ENCODE measurements at places on chromosomes 3 and 15.

GRCh38 chr3:61250784-61251173, 473 bp downstream of the FHIT start:
- DNase-seq: peak; percentile 1

DNA sequence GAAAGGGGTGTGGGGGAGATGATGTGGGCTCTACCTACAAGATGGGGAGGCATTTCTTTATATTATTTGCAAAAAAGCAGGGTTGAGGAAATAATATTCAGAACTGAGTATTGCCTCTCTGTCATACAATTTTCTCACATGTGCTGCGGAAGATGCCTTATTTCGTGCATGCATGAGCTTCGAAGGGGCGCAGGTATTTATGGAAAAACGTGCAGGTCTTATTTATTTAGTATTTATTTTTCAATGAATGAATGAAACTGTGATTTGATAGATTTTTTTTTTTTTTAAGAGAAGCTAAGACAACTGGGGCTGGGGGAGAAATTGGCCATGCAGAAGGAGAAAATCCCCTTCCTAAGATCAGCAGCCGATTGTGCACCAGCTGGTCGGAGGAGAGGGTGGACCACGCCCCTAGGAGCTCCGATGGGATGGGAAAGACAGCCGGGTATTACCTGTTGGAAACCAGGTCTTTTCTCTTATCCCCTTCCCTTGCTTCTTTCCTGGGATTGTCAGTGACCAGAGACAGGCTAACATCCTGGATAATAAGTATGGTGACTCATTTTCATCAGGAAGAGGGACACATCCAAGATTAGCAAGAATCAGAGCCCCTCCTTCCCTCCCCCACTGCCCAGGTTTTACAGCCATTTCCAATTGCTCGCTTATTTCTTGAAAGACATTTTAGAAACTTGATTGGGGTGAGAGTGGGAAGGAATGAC, 875 bp downstream of the GAP43 start:
- no peak for DNase-seq

DNA sequence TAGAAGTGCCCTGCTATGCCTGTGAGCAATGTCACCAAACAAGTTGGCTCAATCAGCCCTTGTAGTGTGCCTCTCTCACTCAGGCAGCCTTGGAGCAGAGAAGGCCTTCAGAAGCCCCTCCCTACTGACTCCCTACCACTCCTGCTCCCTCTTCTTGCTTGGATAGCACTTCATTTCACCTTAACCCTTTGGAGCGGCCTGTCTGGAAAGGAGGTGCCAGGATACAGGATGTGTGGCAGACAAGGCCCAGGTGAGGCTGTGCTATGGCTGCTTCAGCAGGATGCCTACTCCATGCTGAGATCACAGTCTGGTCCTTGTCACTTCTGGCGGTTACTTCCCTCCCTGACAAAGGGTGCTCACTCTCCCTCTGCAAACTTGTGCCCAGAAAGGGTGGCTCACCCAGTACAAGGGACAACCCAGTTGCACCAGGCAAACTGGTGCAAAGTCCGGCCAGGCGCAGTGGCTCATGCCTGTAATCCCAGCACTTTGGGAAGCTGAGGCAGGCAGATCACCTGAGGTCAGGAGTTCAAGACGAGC, 1.1 kb downstream of the MON1A start:
- no peak for DNase-seq

DNA sequence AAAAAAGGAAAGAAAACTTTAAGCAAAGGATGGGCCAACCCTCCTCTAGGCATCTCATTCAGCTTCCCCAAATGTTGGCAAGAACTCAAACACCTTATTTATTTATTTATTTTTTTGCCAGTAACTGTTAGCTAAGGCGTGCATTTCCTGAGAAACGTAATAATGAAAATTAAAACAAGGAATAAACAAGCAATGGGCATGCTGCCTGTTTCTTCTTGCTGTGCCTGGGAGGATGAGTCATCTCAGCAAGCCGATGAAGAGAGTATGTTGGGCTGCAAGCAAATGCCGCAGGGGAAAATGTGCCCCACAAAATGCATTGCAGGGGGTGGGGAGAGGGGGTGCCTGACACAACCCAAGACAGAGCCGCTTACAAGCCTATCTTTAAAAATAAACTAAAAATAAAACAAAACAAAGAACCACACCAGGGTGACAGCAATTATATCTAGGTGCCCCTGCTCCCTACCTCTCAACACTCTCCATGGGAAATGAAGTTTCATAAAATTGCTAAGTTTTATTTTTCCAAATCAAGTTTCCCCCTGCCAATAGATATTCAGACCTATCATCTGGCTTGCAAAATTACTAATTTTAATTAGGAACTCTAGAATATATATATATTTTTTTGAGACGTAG, 40.3 kb downstream of the EIF4E3 start:
- no peak for DNase-seq

GRCh38 chr3:144463911-144464310, 492.3 kb downstream of the DIPK2A start:
- no peak for DNase-seq

DNA sequence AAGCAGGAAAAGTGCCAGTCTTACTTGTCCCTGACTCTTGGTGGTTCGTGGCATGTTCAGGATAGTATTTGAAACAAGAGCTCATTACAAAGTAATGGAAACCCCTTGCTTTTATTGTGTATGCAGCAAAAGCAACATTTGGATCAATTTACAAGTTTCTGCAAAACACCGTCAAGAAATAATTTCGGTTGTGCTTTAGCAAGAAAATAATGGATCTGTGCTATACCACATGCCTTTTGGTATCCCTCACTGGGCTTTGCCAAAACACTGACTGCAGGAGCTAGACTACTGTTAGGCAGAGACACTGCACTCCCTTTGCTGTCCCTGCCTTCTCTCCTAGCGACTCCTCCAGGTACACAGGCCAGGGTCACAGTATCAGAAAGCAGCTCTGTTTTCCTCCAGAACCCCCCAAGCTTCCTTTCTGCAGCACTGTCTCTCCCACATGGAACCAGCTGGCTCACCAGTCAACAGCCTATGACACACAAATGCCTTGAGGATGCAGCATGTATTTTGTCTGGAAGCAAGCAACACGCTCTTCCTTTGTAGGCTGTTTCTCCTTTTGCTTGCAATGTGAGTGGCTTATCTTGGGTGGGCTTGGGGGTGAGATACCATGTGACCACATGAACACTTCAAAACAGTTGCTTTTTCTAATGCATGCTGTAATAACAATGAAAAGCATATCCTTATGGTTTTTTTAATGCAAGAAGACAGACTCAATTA, 111.4 kb downstream of the PGPEP1L start:
- DNase-seq: no peak

- DNase-seq: no peak
Measured at GRCh38 chr15:48992545-48992944, 28.8 kb upstream of the SHC4 start.

- no peak for DNase-seq
Measured at GRCh38 chr3:117622171-117622841, 912.7 kb downstream of the TUSC7 start.

DNA sequence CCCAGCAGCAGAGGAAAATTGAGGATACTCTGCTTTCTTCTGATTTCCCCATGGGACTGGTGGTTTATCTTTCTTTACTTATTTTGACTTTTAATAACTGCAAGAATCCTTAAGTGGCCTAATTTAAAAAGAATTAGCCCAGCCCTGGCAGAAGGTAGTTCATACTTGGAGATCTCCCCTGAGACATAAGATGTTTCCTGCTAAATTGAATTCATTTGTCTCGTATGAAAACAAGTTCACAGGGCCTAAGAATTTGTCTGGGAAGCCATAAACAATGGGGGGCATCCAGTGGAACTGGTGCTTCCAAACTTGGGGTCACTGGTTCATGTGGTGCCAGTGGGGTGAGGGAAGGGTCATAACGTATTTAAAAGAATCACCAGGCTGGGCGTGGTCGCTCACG, 283.1 kb upstream of the RASGRP1 start:
- DNase-seq: no peak

DNA sequence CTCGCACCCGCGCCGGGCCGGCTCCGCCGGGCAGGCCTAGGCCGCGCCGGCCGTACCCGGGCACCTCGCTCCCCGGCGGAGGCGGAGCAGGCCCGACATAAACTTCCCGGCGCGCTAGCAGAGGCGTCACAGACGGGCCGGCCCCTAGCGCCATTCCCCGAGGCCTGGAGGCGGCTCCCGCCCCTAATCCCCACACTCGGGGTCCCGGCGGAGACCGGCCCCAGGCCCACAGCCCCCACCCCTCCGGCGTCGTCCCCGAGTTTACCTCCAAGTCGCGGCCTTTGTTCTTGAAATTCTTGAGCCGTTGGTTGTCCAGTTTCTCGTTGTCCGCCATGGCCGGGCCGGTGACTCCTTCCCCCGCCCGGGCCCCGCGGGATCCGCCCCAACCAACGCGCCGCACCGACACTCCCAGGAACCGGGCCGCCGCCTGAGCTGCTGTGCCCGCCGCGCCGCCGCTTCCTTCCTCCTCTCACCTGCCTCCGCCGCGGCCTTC, 376 bp downstream of the KPNA4 start:
- DNase-seq: no peak

- no peak for DNase-seq
Measured at GRCh38 chr15:70647396-70647795, 116.0 kb downstream of the UACA start.

- DNase-seq: no peak
Measured at GRCh38 chr3:155363690-155364070, 70.2 kb upstream of the STRIT1 start.

GRCh38 chr3:43757666-43758321, 67.1 kb downstream of the ABHD5 start:
- no peak for DNase-seq

- no peak for DNase-seq
Measured at GRCh38 chr3:152301745-152302181, 33.0 kb downstream of the MBNL1 start.

GRCh38 chr15:85151145-85151544, 169.5 kb downstream of the PDE8A start:
- DNase-seq: no peak

- no peak for DNase-seq
Measured at GRCh38 chr15:59242649-59243048, 36.0 kb downstream of the LDHAL6B start.

GRCh38 chr15:101310161-101310480, 15.1 kb upstream of the SNRPA1 start:
- DNase-seq: no peak

GRCh38 chr3:12229896-12230295, 59.0 kb upstream of the PPARG start:
- no peak for DNase-seq

DNA sequence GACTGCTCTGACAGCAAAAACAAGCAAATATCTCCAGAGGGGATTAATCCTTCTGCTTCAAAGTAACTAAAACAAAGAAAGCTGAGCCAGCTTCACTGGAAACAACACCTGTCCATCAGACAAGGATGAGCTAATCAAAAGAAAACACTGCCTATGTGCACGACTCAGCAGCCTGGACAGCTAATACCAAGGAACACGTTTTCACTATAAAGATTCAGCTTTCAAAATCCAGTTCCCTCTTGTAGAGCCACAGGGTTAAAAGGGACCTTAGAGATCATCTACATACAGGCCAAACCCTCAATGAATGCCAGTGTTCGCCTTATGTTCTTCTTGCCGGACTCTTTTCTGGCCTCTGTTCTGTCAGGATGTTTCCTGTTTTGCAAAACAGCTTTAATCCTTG, 6.9 kb downstream of the TUSC7 start:
- no peak for DNase-seq

- DNase-seq: no peak
Measured at GRCh38 chr3:36192901-36193300, 187.4 kb upstream of the STAC start.

GRCh38 chr3:112074006-112074405, 12.2 kb upstream of the C3orf52 start:
- DNase-seq: no peak

DNA sequence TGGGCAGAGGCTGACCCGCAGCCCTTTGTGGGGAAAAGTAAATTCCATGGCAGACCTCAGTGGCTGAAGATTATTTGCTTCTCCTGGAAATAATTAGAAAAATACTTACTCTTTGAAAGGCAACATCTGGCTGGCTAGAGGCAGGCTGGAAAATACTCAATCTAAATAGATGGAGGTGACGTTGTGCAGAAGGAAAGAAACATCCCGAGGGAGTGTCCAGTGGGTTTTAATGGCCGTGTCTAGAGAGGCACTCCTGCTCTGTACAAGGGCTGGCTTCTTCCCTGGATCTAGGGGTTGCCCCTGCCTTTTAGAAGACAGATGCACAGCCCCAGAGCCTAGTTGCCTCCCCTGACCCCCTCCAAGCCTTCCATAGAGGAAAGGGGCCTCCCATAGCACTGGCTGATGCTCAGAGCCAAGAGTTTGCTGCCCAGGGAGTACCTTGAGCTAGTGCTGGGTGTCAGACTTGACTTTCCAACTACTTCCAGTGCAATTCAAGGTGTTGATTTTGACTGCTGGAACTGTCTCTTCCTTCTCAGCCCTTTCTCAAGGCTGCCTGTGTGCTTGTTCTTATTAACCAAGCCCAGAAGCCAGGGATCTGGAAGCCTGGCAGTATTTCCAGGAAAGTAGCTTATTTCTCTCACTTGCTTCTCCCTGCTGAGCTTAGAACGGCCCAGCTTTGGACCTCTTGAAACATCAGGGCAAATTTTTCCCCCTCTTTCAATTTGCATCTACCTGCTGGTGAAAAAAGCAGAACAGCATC, 27.4 kb downstream of the CGNL1 start:
- DNase-seq: no peak

DNA sequence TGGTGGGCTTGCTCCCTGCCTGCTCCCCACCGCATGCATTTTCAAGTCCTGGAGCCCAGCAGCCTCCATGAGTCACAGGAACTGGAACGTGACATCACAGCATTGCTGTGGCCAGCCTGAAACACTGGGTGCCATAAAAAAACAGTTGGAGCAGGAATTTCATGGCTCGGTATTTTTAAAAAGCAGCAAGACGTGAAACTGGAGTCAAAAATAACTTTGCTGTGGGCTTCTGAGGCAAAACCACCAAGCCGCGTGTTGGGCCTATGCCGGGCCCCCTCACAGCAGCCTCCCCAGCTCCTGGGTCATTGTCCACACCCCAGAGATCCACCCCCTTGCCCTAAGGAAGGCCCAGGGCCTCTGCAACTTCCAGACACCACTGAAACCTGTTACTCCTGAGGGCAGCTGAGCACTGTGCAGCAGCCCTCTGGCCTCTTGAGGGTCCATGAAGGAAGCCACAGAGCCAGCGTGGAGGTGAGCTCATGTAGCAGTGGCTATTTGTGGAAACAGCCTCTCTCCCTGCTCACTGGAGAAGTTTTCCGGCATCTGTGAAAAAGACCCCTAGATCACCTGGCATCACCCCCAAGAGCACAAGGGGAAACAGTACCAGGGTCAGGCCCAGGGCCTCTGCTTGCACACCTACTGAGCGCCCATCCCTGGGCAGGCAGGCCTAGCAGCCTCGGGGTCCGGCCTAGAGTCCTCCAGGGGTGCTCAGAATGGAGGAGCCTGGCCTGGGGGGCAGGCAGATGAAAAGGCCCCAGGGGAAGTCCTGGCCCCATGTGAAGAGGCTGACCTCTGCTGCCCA, 34.0 kb upstream of the DUSP7 start:
- DNase-seq: no peak

GRCh38 chr3:123586131-123586530, 1.3 kb upstream of the HACD2 start:
- DNase-seq: peak; percentile 4

DNA sequence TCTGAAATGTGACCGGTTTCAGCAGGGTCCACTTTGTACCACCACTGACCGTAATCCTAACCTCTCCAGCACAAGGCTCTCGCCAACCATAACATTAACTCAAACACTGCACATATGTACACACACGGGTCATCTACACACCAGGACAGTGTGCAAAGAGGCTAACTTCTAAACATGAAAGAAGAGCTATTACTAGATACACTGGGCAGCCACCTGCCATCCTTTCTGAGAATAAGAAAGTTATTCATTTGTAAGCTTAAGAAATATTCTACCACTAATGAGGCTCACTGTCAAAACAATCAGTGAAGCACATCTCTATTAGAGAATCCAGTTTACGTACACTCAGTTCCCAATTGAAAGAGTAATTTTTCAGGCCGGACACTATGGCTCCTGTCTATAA, 59.1 kb upstream of the PARL start:
- no peak for DNase-seq

Data from activated T-cell treated with anti-CD3 and anti-CD28 coated beads for 1 hour (primary cell).